CD8-positive, alpha-beta T cell (primary cell): ENCODE measurements at places on chromosomes 11 and 22. TPM values are rescaled to one million over a fixed set of nuclear protein-coding genes. Genes with fewer than 3 reads are reported as not detected.

CREBZF gene
- 32.2 TPM for total RNA-seq

APOL5 gene
- total RNA-seq, result not detected

MUC2 gene
- total RNA-seq, result not detected

OR5B21 gene
- total RNA-seq, result not detected

ADM2 gene
- total RNA-seq, result 1.5 TPM

P2RY2 gene
- total RNA-seq, result not detected

HTR3B gene
- total RNA-seq, result not detected

RASD2 gene
- 20.2 TPM for total RNA-seq

BBOX1 gene
- total RNA-seq, result not detected

CDKN1C gene
- 3.6 TPM for total RNA-seq

ADAMTS8 gene
- total RNA-seq, result not detected

CHEK1 gene
- total RNA-seq, result 8.1 TPM

GRCh38 chr22:40401532-40401931 lies 31.1 kb downstream of the SGSM3 start:
- peak; percentile 76 for DNase-seq

- DNase-seq, result no peak
Observed at GRCh38 chr22:40328546-40329456, 17.5 kb upstream of the ADSL start.

- peak; percentile 39 for DNase-seq
Observed at GRCh38 chr11:119107538-119108145, 498 bp downstream of the C2CD2L start.

DNA sequence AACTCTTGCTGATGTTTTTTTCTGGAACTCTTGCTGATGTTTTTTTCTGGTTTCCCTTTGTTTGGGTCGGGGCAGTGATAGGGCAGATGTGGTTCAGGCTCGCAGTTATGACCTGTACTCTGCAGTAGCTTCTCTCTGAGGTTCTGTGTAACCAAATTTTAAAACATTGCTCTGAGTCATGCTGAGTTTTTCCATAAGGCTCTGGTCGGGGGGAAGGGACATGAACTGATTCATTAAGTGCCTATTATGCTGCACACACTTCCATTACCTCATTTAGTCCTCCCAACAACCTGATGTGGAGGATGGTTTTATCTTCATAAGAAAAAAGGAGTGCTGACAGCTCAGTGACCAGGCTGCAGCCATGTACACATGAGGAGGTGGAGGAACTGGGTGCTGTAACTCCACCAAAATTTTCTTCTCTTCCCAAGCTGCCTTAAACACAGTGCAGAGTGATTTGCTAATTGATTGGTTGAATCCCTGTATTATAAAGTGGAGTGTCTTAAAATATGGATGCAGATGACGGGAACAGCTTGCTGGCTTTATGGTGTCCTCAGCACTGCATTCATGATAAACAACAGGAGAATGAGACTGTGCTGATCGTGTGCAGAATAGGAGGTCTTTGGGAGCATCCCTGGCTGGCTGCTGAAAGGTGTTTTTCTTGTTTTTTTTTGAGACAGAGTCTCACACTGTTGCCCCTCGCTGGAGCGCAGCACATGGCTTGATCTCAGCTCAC lies 19.1 kb downstream of the TNRC6B start:
- DNase-seq, result no peak

DNA sequence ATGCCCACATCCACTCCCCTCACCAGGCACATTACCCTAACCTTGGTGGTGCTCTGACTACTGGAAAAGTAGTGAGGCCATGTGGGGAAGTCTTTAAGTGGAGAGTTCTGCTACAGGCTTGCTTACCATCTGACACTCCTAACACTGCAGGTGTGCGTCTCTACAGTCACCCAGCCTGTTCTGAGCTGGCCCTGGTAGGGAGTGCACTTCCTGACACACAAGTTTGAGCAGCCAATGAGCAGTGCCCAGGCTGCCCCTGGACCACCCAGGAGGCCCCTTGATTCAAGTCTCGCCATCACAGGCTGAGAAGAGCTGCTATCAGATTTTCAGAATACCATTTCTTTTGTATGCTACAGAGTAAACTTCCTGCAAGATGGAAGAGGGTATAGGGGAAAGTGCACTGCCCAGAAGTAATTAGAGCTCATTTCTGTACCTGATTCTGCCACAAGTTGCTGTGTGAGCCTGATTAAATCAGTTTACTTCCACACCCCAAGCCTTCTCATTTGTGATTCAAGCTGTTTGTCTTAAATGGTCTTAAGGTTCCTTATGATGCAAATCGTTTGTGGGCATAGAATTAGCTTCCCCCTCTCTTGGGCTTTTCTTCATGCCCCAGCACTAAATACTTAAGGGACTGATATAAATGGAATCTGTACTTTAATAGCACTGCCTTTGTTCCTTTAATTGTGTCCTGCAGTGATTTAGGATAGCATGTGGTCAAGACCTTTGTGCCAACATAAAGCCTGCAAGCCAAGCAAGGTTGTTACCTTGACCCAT lies 22.2 kb downstream of the OPCML start:
- DNase-seq, result no peak

DNA sequence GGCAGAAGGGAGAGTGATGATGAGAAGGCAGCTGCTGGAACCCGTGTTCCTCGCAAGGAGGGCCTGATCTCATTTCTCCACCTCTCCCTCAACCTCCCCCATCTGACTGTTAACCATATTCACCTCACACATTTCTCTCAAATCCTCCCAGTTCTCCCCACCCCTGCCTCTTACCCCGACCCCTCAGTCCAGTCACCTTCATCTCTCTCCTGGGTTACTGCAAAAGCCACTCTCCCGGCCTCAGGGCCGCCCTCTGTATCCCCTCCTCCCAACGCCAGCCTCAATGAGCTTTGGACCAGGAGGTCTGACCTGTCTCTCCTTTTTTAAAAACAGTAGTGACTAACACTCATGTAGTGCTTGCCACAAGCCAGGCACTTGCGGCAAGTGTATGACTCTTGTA lies 29.5 kb upstream of the LMO1 start:
- DNase-seq, result no peak

GRCh38 chr11:120098503-120099020 lies 39.4 kb downstream of the TRIM29 start:
- no peak for DNase-seq

- no peak for DNase-seq
Observed at GRCh38 chr11:7520011-7520942, 6.5 kb downstream of the PPFIBP2 start.

GRCh38 chr11:129366737-129367597 lies 8.7 kb upstream of the BARX2 start:
- no peak for DNase-seq

- DNase-seq, result no peak
Observed at GRCh38 chr11:75190652-75191329, 39.9 kb downstream of the SLCO2B1 start.

- DNase-seq, result no peak
Observed at GRCh38 chr22:31603574-31603973, 58.4 kb downstream of the PISD start.

GRCh38 chr11:67592880-67593564 lies 9.4 kb downstream of the GSTP1 start:
- no peak for DNase-seq

DNA sequence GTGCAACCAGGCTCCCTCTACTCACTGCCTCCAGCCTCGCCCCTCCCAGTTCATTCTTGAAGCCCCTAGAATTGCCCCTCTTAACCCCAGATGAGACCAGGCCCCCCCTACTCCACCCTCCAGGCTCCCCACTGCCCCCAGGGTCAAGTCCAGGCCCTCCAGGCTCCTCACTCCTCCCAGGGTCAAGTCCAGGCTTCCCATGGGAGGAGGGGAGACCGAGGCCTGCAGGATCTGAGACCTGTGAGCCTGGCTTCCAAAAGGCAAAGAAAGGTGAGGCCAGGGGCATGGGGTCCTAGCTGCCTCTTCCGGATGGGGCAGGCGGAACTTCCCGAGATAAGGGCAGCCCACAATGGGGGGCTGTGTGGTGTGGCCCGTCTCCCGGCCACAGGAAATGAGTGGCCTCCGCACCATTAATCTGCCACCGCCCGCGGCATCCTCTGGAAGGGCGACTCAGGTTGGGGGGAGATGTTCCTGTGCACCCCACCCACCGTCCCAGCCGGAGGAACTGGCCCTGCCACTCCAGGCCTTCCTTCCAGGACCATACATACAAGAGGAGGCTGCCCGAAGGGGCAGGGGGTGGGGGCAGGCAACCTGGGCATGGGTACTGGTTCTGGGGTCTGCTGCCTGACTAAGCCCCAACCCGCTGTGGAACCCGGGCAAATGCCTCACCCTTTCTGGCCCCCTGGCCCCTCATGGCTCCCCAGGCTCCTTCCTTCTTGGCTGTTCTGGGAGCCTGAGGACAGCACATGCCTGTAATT lies 35.1 kb upstream of the WNT11 start:
- no peak for DNase-seq

DNA sequence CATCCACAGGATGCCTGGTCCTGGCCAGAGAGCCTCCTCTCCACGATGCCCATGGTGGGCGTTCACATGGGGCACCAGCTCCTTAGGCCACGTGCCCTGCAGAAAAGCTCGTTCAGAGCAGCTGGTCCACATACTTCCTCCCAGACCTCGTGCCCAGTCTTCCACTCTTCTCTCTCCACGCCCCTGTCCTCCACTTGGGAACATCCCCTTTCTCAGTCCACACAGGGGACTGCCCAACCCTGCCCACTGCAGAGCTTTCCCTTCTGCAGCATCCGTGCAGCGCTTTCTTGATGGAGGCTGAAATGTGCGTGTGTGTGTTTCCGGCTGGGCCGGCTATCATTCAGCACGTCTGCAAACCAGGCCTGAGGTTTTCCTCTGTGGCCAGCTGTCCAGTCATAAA lies 11.3 kb downstream of the TPCN2 start:
- no peak for DNase-seq

DNA sequence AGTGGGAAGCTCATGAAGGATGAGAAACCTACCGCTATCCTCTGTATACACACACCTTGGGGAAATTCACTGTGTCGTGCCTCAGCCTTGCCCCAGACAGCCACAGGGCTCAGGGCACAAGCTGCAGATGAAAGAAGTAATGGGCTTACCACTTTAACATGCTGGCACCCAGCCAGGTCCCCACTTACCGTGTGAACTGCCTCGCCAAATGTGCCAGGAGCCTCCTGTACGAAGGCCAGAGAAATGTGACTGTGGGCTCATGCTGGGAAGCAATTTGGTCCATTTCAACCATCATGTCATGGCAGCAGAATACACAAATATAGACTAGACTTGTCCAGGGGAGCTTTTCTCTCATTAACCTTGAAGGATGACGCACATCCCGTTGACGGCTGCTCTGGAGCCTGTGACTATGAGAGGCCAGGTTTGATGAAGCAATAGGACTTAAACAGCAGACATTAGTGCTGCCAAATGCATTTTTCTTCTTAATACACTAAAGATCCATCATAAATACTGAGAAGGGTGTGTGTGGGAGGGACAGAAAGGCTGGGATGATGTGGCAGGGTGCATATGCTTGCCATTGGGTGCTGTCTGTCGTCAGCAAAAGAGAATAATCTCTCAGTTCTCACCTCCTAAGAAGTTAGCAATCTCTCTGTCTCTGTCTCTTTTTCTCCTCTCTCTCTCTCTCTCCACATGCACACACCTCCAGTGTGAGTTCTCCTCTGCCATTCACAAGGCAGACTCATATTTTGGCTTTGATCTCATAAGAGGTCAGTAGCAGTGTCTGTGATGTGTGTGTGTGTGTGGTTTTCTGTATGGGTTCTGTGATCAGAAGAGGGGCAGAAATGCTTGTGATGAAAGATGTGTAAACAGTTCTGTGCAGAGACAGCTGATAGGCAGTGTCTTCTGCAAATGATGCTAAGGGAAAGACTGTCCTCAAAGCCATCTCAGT lies 142.4 kb downstream of the KIRREL3 start:
- DNase-seq, result no peak

DNA sequence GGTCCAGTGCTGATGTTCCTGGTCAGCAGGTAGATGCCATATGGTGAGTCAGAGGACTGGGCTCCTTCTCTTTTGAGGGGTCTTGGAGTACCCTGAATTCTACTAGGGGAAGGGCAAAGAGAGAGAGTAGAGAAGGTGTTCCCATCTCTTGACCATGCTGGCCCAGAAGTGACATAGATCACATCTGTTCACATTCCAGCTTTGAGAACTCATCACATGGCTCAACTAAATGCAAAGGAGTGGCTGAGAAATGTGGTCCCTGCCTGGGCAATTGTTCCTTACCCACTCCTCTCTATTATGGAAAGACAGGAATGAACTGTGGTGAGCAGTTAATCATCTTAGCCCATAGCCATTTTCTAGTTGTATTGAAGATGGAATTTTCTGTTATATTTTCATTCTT lies 105.4 kb upstream of the TIMP3 start:
- no peak for DNase-seq

DNA sequence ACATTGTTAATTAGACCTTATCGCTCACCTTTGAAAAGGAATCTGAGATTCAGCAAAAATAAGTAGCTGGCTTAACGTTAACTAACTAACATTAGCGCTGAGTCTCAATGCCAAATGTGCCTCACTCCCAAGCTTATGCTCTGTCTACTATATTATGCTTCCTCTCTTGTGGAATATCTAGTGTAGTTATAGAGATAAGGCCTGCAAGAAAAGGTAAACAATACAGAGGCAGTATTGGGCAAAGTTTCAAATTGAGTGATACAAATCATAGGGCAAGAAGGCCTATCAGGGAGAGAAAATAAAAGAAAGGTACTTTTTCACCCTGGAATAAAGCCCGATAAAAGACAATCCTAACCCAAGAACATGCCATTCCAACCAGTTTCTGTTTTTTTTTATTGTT lies 61.6 kb upstream of the SLC17A6 start:
- no peak for DNase-seq

DNA sequence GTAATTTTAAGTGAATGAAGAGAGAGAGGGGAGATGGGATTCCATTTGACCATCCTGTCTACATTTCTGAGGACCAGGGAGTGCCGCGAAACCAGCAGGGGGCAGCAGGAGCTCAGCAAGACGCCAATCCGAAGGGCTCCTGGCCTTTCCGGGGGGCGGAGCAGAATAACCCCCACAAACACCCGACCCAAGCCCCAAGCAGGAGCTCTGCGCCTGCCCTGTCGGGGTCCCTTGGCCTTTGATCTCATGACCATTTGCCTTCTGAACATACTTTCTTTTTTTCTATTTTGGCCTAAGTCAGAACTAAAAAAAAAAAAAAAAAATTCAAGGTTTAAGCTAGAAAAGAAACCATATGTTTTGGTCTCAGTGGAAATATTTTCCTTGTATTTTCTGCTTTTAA lies 21.9 kb upstream of the SCN2B start:
- peak; percentile 88 for DNase-seq

DNA sequence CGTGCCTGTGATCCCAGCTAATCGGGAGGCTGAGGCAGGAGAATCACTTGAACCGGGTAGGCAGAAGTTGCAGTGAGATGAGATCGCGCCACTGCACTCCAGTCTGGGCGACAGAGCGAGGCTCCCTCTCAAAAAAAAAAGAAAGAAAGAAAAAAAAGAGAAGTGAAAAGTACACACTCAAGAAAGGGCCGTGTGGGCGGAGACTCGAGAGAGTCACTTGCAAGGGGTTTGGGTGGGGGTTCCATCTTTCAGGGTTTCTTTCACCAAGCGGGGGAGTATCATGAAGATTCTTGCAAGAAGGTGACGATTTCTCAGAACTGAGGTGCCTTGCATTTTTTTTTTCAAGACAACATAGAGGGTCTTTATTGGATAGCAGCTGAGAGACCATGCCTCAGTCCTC lies 4.0 kb upstream of the IFITM5 start:
- DNase-seq, result no peak
